Choroid plexus epithelial cell (primary cell): ENCODE measurements at places on chromosomes 7 and 10.

DNA sequence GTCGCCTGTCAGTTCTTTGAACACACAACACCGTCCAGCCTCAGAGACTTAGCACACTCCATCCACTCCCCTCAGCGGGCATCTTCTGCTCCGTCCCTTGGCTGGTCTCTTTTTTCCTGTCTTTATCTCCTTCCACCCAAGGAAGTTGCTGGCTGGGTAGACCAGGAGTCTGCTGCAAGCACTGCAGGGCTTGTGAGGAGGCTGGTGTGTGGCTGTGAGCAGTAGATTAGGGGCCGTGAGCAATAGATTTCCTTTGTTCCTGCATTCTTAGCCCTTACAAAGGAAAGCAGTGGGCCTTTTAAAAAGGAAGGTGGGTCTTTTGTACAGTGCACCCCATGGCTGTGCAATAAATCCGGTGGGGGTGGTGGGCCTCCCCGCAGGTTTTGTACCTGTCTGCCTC, 100.3 kb upstream of the BTBD16 start:
- no peak for DNase-seq

- no peak for DNase-seq
These were observed 83.6 kb upstream of the DLX6 start for GRCh38 chr7:96921771-96922170.

DNA sequence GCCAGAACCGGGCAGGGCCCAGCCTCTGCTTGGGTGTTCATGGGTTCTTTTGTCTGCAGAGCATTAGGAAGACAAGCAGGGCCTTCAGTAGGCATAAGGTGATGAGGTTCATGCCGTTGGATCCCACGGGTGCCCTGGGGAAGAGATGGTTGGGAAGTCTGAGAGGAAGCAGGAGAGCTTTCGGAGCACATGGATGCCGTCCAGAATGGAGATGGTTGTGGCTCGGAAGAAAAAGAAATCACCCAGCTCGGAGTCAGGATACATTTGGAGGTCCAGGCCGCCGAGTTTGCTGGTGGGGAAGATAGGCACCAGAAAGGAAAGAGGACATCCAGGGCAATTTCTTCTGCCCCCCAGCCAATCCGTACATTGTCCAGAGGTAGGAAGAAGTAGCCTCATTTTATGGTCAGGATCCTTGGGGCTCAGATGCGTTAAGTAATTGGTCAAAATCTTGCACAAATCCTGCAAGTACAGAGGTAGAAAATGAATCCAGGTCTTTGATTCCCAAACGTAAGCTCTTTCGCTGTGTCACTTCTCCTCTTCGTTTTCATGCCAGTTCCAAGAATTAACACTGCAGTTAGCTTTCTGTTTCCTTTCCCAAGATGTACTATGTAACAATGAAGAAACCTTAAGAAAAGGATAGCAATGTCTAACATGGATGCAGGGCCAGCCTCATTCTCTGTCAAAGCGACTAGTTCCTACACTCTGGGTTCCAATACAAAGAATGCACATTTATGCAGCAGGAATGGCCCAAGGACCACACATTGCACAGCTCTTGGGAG, 147.8 kb upstream of the KLF6 start:
- no peak for DNase-seq

DNA sequence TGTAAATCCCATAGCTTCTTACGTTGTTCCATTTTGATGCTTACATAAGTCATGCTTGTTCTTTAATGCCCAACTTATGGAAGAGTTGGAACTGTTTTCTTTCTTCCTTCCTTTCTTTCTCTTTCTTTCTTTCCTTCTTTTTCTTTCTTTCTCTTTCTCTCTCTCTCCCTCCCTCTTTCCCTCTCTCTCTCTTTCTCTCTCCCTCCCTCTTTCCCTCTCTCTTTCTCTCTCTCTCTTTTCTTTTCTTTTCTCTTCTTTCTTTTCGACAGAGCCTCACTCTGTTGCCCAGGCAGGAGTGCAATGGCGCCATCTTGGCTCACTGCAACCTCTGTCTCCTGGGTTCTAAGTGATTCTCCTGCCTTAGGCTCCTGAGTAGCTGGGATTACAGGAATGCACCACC, 18.9 kb downstream of the FAM131B start:
- DNase-seq, result no peak

DNA sequence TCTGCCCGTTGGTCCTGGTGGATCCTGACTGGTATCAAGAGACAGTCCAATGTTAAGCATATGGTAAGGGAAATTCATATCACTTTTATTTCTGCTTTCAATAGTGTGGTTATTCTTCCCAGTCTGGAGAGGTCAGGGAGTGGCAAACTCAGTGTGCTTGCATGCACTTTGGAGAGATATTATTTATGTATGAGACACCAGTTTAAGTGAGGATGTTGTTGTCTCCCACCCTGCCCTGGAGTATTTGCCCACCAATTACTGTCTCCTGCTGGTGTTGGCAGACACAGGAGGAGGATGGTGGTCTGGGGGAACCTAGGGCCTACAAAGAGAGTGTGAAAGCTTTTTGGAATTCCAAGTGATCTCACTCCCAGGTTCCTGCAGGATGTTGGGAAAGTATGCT, 59.7 kb downstream of the OR13A1 start:
- DNase-seq, result no peak

GRCh38 chr7:47264021-47264651, 317.8 kb downstream of the TNS3 start:
- no peak for DNase-seq

DNA sequence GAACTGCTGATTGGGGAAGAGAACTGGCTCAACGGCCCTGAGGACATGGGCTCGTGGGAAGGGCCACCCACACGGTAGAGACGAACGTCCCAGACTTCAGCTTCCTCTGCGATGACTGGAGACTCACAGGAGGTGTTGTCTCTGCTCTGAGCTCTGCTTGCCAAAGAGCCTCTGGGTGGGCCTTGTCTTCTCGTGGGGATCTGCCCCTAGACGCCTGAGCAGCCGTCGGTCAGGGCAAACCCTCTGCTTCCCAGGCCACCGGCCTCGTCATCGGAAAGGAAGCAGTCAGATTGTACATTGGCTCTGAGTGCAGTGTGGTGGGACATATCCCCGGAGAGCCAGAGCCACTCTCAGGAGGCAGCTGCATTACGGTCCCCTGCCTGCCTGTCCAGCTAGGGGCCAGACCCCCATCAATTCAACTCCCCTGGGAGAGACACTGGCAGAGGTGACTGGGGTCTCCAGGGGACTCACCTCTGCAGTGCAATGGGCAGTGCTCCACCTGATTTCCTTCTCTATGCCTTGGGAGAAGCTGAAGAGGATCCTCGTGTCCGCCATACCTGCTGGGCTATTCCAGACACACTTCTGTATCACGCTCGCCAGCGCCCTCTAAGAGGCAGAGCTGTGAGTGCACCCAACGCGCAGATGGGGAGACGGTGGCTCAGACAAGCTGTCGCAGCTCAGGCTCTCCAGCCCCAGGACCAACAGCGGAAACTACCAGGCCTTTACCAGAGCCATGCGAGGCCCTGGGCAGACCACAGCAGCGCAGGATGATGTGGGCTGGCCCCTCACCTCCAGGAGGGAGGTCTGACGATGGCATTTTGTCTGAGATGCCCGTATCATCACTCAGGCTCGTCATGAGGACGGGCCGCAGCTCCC, 227.4 kb downstream of the TCERG1L start:
- DNase-seq, result no peak

DNA sequence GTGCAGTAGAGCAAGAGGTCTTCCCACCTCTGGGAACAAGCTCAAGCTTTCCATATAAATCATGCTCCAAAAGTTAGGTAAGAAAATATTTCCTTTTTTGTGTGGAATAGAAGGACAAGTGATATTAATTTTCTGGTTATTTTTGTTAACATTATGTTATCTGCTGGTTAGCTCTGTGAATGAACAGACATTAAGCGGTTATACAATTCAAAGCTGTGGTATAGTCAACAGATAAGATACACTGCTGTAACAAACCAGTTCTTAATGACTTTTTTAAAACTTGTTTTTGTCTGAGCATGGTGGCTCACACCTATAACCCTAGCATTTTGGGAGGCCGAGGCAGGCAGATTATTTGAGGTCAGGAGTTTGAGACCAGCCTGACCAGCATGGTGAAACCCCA, 43.0 kb upstream of the PRKAR2B start:
- DNase-seq, result no peak

DNA sequence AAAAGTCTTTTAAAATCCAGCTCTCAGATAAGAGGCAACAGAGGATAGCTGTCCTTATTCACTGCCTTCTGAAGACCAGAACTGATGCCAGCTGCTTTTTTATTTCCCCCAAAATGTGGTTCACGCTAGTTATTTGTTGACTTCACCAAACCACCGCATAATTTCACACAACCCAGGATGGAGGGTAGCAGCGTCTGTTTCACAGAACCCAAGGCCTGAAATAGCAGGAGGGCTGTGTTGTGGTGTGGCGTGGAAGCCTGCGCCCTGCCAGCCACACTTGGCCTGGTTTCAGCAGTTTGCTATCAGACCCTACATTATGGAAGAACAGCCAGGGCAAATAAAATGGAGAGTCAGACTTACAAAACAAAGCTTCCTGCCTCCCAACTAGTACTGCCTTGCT, 155.4 kb downstream of the DYNC1I1 start:
- DNase-seq, result no peak

GRCh38 chr7:87159538-87159937, 7.3 kb downstream of the DMTF1 start:
- DNase-seq, result no peak

GRCh38 chr7:78578686-78579085, 780.1 kb downstream of the PHTF2 start:
- DNase-seq, result no peak

GRCh38 chr10:56623064-56623463, 262.0 kb upstream of the ZWINT start:
- no peak for DNase-seq
